Right cardiac atrium (tissue), 5 donors: ENCODE measurements at places on chromosomes 3 and 15. TPM values are rescaled to one million over a fixed set of nuclear protein-coding genes. Genes with fewer than 3 reads are reported as not detected.

GRCh38 chr15:57526076-57526475 lies 65.6 kb upstream of the MYZAP start:
- DNase-seq, result no peak

- no peak for DNase-seq
Observed at GRCh38 chr3:141690431-141691072, 47.5 kb upstream of the RNF7 start.

DNA sequence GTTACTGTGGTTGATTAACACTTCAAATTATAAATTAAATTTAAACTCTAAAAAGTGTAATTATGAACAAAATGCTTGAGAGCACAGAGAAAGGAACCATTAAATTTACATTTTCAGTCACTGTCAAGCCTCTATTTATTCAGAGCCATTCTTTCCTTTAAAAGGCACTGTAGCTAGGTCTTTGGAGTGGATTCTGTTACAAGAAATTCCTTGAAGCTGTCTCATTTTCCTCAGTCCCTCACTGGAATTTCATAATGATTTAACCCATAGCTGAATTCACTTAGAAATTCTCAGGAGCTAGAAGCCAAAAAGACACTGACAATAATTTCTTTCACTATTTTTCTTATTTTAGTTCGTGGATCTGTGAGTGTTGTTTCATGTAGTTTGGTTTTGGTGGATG lies 81.2 kb upstream of the TCF12 start:
- no peak for DNase-seq

DNA sequence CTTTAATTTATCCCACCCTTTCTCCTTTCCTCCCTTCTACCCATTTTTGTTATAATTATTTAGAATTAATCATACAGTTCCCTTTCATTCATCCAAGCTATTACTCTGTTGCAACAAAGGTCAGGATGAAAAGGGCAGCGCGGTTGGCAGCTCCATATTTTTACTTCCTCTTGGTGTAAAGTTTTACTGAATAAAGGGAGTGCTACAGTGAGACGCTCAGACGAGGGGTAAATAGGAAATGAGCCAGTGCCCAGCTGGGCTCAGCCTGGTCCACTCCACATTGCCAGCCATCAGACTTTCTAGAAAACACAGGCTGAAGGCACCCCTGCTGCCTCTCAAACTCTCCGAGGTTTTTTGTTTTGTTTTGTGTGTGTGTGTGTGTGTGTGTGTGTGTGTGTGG lies 21.9 kb upstream of the ZBTB38 start:
- no peak for DNase-seq

MAGI1 gene
- 38.3 TPM for total RNA-seq

GRCh38 chr3:46706771-46707582 lies 5.8 kb downstream of the TMIE start:
- DNase-seq, result peak; percentile 25

DNA sequence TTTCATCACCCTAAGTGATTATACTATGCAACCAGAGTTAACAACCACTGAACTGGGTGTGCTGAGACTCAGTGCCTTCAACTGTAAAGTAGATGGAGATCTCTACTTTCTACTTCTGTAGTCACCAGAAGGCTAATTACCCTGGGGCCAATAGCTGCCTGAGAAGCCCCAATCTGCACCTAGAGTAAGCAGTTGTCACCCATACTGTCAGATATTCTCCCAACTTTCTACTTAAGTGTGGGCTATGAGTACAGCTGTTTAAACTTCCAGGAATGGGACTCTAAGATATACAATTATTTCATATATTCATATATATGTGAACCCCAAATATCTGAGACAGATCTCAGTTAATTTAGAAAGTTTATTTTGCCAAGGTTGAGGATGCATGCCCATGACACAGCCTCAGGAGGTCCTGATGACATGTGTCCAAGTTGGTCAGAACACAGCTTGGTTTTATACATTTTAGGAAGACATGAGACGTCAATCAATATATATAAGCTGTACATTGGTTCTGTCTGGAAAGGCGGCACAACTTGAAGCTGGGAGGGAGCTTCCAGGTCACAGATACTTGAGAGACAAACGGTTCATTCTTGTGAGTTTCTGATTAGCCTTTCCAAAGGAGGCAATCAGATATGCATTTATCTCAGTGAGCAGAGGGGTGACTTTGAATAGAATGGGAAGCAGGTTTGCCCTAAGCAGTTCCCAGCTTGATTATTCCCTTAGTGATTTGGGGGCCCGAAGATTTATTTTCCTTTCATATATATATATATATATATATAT lies 41.9 kb downstream of the CCNL1 start:
- DNase-seq, result no peak

GRCh38 chr3:86702381-86702958 lies 288.5 kb downstream of the VGLL3 start:
- no peak for DNase-seq

DNA sequence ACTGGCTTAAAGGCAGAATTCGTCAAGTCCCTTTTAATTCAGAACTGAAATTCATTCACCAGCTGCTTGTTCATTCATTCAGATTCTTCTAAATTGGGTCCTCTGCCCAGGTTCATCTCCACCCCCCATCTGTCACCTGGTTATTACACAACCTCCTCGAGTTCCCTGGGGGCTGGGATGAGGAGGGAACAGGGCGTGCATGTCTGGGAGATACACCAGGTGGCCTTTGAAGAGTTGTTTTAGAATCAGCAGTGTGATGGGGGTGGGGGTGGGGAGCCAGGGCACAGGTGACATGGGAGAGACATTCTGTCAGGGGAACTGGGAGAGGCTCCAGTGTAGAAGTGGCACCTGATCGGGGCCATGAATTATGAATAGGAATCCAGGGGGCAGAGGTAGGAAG lies 8.2 kb downstream of the SNX33 start:
- DNase-seq, result no peak

GRCh38 chr3:129556890-129557547 lies 14.0 kb downstream of the H1-8 start:
- peak; percentile 70 for DNase-seq

DNA sequence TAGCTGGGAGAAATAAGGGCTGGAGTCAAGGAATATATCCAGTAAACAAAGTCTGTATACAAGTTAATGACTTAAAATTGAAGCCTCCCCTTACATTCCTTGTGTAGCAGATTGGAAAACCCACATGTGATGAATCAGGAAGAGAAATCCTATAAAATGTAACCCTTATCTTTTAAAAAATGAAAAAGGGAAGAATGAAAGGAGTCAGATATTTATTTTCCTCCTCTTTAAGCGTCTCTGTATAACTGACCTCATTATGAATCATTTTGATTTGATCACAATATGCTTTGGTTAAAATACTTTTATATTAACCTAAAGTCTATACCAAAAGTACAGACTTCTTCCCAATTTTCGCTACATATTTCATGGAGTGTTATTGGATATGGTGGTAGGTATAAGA lies 316.3 kb upstream of the STAC start:
- DNase-seq, result no peak

HESX1 gene
- 0.34 TPM for total RNA-seq

DNA sequence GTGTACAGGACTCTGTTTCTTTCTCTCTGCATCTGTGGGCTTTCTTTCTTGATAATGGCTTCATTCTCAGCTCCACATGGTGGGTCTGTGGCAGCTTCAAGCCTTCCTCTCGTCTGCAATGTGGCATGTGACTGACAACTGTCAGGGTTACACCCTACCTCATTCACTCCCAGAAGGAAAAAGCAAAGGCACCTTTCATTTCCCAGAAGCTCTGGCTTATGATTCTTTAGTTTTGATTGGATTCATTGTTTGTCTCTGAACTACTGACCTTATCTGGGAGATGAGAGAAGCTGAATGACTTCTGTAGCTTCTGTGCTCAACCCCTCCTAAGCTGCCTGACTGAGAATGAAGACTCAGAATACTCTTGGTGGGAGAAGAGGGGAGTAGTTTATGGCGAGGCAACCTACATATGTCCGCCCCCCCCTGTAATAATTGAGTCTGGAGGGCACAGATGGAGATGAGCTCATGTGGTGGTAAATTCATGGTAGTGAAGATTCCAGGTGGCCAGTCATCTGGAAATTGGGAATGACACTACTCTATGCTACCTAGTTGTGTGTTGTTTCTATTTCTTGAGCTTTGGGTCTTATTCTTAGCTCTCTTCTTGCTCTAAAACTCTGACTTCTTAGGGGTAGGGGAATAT lies 38.4 kb downstream of the KCNAB1 start:
- no peak for DNase-seq

DNA sequence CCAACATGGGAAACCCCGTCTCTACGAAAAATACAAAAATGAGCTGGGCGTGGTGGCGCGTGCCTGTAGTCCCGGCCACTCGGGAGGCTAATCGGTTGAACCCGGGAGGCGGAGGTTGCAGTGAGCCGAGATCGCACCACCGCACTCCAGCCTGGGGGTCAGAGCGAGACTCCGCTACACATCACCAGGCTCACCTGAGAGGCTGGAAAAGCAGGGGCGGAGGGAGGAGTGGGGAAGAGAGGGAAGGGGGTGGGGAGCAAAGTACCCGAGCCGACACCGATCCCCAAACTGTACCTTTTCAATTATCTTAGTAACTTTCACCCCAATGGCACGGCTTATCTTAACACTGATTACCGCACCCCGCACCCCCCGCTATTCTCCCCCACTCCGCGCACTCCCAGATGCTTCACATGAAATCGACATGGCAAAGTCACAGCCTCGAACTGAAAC lies 46.4 kb upstream of the SYNM start:
- DNase-seq, result peak; percentile 26

DNA sequence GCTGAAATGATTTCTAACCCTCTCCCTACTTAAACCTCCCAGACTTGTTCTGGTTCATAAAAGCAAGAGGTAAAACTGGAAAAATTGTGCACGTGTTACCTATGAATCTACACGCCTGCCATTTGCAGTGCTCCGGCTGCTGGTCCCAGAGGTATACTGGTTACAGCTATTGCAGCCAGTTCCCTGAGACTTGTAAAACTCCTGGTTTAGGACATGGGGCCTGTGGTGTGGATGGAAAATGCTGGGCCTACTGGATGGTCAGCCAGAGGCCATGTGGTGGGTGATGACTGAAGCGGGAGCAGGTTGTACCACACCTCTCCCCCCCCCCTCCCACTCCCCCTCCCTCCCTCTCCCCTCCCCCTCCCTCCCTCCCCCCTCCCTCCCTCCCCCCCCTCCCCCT lies 45.0 kb downstream of the SENP2 start:
- DNase-seq, result no peak
